ENCODE measurements at places on chromosomes 16 and 17. TPM values are rescaled to one million over a fixed set of nuclear protein-coding genes. Genes with fewer than 3 reads are reported as not detected.

DNA sequence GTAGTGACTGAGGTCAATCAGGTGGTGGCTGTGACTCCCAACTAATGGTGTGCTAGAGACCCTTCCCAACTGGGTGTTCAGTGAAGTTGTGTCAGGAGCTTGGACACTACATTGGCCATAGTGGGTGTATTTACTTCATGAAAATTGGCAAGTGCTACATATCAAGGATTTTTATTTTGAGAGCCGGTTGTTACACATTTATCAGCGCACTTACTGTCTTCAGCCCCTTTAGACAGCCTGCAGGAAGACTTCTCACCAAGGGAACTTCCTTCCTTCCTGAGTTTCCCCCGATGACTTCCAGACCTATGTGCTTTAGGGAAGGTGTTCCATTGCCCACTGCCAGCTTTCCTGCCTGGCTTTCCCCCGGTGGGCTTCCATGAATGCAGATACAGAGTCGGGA, 261.2 kb downstream of the CBLN1 start:
- no peak for DNase-seq

DNA sequence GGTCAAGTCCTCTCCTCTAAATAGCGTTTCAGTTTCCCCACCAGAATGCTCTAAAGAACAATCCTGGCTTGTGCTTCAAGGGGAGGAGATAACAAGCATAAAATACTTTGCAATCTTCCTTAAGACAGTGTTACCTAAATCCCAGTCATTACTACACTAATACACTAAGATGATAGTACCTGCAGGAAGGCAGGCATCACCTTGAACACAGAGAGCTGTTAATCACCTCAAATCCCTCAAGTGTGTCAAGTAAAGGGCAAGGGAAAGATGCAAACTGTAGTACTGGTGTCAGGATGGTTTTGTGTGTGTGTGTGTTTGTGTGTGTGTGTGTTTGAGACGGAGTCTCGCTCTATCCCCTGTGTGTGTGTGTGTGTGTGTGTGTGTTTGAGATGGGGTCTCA, 36.8 kb downstream of the NACA2 start:
- no peak for DNase-seq

DNA sequence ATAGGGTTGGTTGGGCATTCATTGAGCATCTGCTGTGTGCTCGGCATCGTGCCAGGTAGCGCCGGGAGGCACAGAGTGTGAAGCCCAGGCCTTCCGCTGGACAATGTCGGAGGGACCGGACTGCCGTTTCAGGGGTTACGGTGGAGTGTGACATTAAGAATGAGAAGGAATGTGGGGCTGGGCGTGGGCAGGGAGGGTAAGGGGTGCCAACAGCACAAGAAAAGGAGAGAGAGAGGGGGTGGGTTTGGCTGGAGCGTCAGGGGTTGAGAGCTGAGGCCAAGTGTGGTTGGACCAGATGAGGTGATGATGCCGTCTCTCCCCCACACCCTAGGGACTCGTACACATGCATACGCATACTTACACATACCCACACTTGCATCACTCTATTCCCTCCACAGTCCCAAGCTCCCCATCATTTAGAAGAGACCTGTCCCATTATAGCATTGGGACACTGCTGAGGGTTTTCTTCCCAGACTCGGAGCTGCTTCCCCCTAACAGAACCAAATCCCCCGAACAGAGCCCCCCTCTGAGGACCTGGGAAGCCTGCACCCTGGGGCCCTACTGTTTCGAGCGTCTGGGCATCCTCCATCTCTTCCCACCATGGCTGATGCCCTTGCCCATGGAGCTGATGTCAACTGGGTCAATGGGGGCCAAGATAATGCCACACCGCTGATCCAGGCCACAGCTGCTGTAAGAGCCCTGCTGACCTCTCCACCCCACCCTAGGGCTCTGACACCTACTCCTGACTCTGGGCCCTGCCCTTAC, 3.3 kb upstream of the KCTD11 start:
- no peak for DNase-seq

DNA sequence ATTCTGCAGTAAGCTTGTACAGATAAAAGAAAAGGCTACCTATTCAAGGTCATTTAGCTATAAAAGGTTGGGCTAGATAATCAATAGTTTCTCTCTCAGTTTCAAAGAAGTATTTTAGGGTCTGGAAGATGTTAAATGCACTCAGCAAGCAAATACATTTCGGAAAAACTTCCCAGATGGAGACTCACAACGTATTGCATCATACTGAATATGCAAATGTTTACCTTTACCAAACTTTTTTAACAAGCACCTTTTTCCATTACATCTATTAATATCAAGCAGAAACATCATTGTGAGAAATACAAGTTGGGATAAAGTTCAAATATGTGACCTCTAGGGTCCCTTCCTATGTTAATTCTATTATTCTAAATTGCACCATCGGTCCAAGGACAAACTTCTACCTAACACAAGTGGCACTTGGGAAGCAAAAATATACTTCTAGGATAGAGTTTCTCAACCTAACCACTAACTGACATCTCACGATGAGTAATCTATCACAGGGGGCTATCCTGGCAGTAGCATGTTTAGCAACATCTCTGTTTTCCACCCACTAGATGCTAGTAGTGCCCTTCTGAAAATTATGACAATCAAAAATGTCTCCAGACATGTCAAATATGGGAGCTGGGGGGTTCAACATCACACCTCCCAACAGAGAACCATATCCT, 14.5 kb downstream of the KANSL1 start:
- DNase-seq, result no peak

DNA sequence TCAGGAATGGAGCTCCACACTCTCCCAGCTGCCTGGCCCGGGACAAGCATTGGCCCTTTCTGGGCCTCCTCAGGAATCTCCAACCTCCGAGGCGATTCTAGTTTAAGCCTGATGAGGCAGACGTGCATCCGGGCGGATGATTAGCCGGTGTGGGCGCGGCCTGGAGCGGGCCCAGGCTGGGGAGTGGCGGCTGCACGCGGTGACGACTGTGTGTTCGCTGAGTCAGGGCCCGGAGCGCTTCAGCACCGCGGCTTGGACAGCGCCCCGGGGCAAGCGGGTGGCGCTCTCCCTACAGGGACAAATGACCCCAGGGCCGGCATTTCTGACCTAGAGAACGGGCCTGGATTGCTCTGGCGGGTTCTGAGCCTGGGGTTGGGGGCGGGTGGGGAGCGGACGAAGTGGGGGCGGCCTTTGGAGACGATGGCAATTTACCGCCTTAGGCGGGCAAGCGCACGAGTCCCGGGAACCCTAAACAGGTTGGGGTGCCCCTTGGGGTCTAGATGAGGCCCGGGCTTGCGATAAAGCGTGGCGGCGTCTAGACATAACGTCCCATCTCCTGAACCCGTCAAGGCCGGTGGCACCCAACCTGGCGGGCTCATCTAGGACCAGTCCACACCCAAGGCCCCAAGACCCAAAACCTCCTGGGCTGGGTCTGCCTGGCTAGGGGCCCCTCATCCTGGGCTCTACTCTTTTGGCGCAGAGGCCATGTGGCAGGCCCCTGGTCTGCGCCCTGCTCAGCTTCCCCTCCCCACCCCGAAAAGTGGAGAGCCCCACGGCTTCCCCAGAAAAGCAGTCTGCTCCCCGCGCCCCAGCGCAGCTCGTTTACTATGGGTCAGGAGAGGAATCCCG, 22.3 kb upstream of the ZNHIT3 start:
- no peak for DNase-seq

- no peak for DNase-seq
These were observed 1.1 kb upstream of the LLGL2 start for GRCh38 chr17:75524269-75524969.

- DNase-seq, result no peak
These were observed at the start of gene MPO for GRCh38 chr17:58280480-58281217. TSS of gene MPO (minus strand) at chr17:58280935. CDS start at chr17:58280758, 177 bp downstream.

DNA sequence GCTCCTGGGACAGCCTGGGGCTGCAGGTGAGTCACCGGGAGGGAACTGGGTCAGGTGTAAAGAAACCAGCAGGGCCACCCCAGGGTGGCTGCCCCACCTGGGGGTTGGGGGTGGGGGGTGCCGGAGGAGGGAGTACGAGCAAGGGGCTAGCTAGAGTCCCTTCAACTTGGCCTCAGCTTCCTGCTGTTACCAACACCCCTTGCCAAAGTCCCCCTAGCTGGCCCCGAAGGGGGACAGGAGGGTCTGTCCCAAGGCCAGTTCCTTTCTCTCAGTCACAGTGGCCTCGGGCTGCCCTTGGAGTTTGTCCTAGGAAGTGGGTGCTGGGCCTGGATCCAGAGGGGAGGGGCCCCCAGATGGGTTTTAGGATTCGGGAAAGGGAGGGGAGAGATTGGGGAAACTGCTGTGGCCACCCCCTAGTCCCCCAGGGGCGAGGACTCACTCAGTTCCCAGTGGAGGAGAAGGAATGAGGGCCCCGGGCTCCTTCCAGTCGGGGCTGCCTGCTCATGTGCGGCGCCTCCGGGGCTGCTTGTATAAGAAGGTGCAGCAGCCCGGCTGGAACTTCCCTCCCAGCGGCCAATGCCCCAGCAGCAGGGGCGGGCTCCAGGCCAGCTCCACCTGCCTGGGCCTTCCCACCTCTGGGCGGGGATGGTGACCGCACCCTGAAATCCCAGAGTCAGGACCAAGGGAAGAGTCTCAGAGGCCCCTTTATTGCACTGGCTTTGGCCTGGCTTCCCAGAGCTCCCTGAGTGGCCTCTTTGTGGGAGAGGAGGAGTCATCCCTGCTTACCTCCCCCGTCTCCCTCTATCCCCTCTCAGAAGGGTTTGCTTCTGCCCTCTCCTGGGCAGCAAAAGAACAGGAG, 7.3 kb downstream of the ARHGAP27 start:
- no peak for DNase-seq

GRCh38 chr16:79469999-79470398, 130.5 kb downstream of the MAF start:
- DNase-seq, result no peak

GRCh38 chr16:57092786-57093411, 516 bp downstream of the CPNE2 start:
- peak; percentile 40 for DNase-seq

DNA sequence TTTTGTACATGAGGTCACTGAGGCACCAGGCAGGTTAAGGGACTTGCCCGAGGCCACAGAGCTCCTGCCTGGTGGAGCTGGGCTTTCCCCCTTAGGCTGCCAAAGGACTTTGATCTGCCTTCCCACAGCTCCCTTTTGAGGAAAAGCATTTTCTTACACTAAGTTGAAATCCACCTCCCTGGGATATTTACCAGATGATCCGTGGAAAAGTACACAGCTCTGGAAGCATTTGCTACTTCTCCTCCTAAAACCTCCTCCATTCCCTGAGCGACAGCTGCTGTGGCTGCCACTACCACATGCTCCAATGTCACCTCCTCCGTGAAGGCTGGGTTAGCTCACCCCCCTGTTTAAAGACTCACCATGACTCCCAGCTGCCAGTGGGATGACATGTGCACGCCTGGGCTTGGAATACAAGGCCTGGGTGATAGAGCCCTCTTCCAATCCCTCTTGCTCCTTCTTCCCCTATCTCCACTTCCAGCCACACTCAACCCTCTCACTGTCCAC, 1.2 kb upstream of the MPRIP start:
- no peak for DNase-seq

DNA sequence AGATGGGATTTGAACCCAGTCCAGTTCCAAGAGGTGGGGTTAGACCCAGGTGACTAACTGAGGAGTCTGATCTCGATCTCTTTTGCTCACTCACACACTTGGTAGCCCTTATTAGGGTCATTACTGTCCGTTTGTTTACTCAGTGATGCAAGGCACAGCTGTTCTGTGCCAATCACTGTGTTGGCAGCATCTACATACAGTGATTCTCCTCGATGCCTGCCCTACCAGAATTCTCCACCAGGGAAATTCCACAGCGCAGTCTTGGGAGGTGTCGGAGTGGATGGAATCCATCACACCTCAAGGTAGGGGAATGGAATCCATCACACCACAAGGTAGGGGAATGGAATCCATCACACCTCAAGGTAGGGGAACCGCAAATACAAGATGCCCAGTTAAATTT, 279.6 kb downstream of the MAF start:
- DNase-seq, result no peak

- DNase-seq, result no peak
These were observed 31.2 kb downstream of the MNT start for GRCh38 chr17:2369551-2370210.

GRCh38 chr16:3347586-3347985, 8.1 kb upstream of the OR2C1 start:
- DNase-seq, result no peak

GRCh38 chr17:66636111-66636510, 198.8 kb upstream of the CACNG5 start:
- DNase-seq, result no peak

- DNase-seq, result no peak
These were observed 35.6 kb downstream of the PRKCA start for GRCh38 chr17:66337866-66338485.

- DNase-seq, result no peak
These were observed 1.3 kb upstream of the CDH3 start for GRCh38 chr16:68643847-68644246.

DNA sequence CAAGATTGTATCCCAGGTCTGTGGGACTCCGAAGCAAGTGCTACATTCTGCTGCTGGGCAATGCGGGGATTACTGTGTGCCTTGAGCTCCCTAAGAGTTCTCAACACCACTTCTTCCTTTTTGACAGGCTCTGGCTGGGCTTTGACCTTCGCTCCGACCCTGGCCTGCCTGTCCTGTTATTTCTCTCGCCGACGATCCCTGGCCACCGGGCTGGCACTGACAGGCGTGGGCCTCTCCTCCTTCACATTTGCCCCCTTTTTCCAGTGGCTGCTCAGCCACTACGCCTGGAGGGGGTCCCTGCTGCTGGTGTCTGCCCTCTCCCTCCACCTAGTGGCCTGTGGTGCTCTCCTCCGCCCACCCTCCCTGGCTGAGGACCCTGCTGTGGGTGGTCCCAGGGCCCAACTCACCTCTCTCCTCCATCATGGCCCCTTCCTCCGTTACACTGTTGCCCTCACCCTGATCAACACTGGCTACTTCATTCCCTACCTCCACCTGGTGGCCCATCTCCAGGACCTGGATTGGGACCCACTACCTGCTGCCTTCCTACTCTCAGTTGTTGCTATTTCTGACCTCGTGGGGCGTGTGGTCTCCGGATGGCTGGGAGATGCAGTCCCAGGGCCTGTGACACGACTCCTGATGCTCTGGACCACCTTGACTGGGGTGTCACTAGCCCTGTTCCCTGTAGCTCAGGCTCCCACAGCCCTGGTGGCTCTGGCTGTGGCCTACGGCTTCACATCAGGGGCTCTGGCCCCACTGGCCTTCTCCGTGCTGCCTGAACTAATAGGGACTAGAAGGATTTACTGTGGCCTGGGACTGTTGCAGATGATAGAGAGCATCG, 2.4 kb downstream of the SLC16A13 start:
- DNase-seq, result no peak

The PROCA1 gene
- not detected for total RNA-seq

The ARL2BP gene
- 40.9 TPM for total RNA-seq

The MLST8 gene
- 25.0 TPM for total RNA-seq

The STX1B gene
- 2.6 TPM for total RNA-seq

The TRPV2 gene
- 16.4 TPM for total RNA-seq

The PRSS8 gene
- not detected for total RNA-seq

The ADAD2 gene
- total RNA-seq, result 1.0 TPM

The TUBB3 gene
- not detected for total RNA-seq

The ODAD4 gene
- total RNA-seq, result 3.2 TPM

The PYCARD gene
- 12.7 TPM for total RNA-seq

The TMED6 gene
- 0.98 TPM for total RNA-seq

The PRCD gene
- 0.26 TPM for total RNA-seq

The TMEM235 gene
- total RNA-seq, result not detected

Data from uterus (tissue), 4 donors.